ENCODE measurements at places on chromosomes 16 and 17.
A peak's percentile ranks its signal among the peaks of the same experiment; 100 is the strongest.

DNA sequence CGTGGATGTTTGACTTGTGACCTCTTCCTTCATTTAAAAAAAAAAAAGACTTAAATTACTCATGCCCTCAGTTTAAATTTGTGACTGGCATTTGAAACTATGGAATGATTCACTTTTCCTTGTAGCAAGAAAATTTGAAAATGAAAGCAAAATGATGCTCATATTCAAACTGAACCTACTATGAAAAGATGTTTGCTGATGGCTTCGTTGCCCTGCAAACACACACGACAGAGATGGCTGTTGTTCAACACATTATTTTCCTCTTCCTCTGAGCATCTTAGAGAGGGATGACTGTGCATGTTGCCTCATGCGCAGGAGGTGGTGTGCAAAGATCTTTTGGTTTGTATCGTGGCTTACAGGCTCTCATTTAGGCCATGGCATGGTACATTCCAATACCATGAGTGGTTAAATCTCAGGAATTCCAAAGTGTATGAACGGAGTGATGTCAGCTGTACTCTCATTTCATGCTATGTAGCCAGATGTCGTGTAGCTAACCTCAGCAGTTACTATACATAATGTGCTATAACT is 164.5 kb downstream of the PRKCA start:
- no peak for DNase-seq

- peak; percentile 54 for DNase-seq
Observed at GRCh38 chr16:81582655-81583441, 138.2 kb downstream of the CMIP start.

GRCh38 chr16:50841081-50841886 is 99.4 kb downstream of the CYLD start:
- no peak for DNase-seq

- no peak for DNase-seq
Observed at GRCh38 chr17:53574038-53574437, 248.7 kb upstream of the KIF2B start.

DNA sequence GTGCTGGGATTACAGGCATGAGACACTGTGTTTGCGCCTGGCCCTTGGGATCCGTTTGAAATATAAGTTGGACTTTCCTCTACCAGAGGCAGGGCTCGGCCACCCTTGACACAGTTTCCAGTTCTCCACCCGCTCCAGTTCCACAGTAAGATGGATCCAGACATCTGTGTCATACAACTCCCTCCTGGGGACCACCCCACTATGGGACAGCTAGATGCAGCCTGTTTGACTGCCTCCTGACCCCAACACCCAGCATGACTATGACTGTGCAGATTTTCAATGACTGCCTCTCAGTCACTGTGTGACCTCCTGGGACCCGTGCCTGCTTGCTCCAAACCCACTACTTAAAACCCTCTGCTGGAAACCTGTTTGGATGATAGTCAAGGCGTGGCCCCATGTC is 166.7 kb downstream of the IRF8 start:
- DNase-seq, result no peak

GRCh38 chr17:37791447-37792399 is 46.9 kb upstream of the HNF1B start:
- DNase-seq, result no peak

DNA sequence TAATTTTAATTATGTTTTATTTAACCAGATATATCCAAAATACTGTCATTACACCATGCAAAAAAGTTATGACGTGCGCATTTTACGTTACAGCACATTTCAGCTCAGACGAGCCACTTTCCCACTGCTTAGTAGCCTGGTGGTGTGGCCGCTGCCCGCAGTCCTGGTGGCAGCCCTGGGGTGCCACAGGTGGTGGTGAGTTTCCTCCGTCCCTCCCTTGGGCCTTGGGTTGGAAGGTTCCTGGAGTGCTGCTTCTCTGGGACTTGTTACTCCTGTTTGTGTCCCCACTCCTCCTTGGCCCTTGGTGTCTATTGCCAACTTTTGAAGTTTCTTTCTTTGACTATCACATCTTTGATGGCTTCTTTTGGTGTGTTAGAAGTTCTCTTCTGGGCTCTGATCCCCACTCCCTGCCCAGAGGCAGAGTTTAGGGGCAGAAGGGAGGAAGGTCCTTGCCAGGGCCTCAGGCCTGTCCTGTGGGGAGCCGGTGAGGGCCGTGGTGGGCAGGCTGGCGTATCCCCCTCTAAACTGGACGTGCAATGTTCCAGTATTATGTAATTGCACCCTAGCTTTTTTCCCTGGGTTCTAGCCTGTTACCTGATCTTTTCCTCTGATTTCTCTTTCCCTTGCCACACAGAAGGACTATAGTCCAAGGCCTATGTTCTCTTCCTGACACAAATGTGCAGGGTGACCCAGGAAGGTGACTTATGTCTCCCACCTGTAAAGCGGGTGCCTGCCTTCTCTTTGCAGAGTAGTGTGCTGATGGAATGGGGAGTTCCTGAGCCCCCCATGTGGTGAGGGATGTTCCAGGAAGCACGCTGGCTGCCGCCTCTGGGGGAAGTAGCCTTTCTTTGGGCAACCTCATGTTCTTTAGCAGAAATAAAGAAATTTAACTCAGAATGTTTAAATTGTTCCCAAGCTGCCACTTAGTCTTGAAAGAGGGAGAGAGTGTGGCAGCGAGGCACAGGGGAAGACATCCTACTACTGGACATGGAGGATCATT is 8.4 kb downstream of the MPRIP start:
- no peak for DNase-seq

DNA sequence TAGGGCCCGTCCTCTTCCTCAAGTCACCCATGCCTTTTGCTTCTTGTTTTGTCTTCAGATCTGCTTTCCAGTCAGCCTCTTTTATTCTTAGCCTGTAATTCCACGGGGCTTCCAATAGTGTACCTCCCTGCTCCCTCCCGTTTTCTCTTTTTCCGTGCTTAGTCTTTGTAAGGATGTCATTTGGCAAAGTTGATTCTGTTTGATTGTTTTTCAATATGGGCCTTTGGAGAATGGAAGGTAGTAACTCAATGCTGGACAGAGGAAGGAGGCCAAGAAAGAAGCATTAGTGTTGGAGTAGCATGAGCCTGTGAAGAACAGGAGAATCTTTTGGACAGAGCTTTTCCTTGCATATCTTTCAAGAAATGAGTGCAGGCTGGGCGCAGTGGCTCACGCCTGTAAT is 6.5 kb downstream of the WWP2 start:
- DNase-seq, result no peak

DNA sequence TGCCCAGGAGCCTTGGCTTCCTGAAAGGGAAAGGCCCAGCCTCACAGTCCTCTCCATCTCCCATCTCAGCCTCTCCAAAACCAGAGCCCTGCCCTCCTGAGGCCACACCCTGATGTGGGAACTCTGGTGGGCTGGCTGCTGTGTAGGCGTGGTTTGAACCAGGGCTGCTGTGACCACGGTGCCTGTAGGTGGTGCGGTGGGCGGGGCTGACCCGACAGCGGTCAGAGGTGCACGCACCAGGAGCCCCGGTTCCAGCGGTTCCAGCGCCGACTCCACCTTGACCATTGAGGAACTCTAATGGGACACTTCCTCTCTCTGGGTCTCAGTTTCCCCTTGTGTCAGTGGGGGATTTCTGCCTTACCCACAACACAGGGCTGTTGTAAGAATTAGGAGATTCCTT is 2.4 kb downstream of the RAP1GAP2 start:
- no peak for DNase-seq

DNA sequence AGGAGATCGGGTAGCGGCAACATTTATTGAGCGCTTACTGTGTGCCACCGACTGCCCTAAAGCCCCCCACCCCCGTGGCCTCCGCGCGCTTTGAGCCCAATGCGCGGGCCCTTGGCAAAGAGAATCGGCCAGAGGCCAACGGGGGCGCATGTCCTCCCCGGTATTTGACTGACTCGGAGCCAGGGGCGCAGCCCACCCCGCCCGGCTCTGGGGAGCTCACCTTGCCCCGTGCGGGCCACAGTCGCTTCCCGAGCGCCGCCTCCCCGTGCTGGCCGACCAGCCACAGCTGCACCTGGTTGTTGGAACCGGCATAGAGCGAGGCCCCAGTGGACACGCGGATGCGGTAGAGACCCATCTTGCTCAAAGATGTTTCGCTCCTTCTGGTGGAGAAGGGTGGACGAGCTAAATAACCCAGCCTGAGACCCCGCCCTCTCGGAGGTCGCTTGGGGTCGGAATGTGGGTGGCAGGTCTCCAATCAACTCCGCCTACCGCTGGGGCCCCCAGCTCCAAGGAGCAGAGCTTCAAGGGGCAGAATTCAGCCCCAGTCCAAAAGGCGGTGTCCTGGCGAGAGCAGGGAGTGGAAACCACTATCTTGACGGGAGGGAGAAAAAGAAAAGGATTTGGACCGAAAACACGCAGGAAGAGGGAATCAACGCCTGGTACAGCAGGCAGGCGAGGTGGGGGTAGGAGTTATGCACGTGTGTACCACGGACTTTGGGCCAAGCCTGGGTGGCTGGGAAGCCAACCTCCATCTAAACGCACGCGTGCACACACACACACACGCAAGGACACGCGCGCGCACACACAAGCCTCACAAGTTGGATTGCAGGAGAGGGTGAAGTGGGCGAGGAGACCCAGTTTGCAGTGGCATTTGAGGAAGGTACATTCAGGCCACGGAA is at the start of gene ALOX15:
TSS of gene ALOX15 (minus strand) at position 382 of the 899 bp plus-strand sequence. CDS start at position 355, 27 bp downstream.
- DNase-seq, result no peak

DNA sequence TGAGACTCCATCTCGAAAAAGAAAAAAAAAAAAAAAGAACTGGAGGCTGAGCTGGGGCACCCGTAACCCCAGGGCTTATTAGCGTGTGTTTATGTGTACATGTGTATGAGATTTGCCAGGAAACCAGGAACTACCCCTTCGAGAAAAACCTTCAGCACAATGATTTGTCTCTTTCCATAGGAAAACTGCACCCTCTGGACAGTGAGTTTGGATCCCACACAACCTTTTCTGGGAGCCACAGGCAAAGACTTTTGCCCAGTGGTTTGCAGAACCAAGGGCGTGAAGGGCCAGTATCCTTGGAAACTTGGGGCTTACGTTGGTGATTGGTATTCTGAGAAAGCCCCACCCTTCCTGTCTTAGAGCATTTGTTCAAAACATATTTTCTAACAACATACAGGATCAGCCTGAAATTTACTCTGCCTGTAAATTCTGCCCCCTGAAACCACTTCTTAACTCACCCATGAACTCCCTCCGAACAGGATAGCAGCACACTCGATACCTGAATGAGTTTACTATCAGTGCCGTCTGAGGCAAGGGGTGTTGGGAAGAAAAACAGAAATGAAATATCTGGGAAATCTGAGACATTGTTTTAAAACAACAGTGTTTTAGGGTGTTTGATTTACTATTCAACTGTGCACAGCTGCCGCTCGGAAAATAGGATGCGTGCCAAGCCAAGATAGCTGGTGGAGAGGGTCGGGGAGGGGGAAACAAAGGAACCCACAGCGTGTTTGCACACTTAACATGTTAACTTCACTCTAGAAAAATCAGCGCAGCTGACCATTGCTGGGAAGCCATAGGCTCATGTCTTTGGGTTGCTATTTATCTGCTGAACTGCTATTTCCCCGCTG is 40.2 kb upstream of the MAF start:
- DNase-seq, result no peak

GRCh38 chr16:71552698-71553503 is 24.0 kb downstream of the TAT start:
- DNase-seq, result no peak

GRCh38 chr17:5513628-5514027 is 27.3 kb downstream of the MIS12 start:
- no peak for DNase-seq

DNA sequence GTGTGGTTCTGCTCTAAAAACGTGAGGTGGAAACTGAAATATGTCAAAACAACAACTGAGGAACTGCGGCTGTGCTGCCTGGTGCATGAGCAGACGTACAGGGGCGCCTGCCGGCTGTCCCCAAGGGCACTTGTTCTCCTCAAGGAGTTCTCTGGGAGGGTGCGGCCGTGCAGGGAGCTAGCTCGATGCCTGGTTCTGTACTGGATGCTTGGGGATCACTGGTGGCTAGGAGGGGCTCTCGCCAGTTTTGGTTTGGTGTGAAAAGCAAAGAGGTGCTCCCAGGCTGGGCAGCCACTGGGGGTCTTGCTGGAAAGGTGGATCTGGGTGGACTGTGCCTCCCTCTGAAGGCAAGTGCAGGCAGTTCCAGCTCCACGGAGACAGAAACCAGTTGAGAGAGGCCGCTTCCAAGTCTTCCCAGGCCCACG is 41.9 kb upstream of the ATP2A3 start:
- no peak for DNase-seq

GRCh38 chr17:80223142-80223815 is 3.1 kb downstream of the SLC26A11 start:
- DNase-seq, result no peak

GRCh38 chr17:63426917-63427308 is 19.2 kb downstream of the CYB561 start:
- no peak for DNase-seq

- DNase-seq, result no peak
Observed at GRCh38 chr16:89116341-89117226, 22.9 kb downstream of the ACSF3 start.

GRCh38 chr16:11481987-11482386 is 104.7 kb downstream of the LITAF start:
- no peak for DNase-seq

Data from nucleus accumbens (tissue), 56 donors.